ENCODE measurements at places on chromosomes 5 and 9.

DNA sequence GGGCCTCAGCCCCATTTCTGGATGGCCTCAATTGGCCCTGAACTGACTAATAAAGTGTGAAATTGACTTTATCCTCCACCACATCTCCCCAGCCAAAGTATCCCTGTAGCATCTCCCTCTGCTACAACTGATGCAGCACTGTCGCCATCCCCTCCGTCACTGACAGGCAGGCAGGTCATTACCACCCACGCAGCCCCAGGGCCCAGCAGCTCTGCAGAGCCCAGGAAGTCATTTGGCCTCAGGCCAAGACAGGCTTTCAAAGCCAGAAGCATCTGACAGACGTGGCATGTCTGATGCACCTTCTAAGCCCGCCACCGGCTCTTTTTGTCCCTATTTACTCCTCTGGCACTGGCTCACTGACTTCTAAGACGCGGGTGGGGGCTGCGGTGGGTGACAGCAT lies 65.3 kb downstream of the ARHGEF37 start:
- DNase-seq = peak; percentile 35

- DNase-seq = no peak
Measured at GRCh38 chr9:98330831-98331230, 75.4 kb upstream of the TBC1D2 start.

GRCh38 chr5:180090769-180091546 lies 19.4 kb upstream of the RNF130 start:
- DNase-seq = no peak

GRCh38 chr9:123027517-123027916 lies 6.0 kb upstream of the GPR21 start:
- no peak for DNase-seq

DNA sequence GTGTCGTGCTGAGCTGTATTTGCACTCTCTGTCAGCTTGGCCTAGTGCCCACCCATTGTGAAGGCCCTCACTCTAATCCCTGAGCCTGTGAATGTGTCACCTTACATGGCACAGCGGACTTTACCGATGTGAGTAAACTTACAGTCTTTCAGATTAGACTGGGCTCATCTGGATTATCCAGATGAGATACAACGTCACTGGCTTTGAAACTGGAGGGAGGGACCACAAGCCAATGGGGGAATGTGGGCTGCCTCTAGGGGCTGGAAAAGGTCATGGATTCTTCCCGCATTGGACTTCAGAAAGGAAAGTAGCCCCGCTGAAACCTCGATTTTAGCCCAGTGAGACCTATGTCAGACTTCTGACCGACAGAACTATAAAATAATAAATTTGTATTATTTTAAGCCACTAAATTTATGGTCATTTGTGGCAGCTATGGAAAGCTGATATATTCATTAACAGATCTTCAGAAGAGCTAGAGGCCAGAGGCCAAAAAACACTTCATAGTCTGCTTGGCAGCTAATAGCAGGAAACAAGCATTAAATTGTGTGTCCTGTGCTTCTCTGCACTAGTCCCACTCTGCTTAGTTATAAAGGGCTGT lies 139.0 kb upstream of the GAS1 start:
- DNase-seq = no peak

Measured in CD4-positive, alpha-beta T cell treated with Interleukin-6 at 100 ng/mL for 8 hours (primary cell).